ENCODE measurements at places on chromosomes 11 and 22.
A peak's percentile ranks its signal among the peaks of the same experiment; 100 is the strongest.

- DNase-seq: no peak
Observed at GRCh38 chr11:44614281-44614775, 48.9 kb downstream of the CD82 start.

- no peak for DNase-seq
Observed at GRCh38 chr22:34804604-34805003, 261.4 kb upstream of the ISX start.

- DNase-seq: no peak
Observed at GRCh38 chr11:127559978-127560377, 559.4 kb upstream of the KIRREL3 start.

DNA sequence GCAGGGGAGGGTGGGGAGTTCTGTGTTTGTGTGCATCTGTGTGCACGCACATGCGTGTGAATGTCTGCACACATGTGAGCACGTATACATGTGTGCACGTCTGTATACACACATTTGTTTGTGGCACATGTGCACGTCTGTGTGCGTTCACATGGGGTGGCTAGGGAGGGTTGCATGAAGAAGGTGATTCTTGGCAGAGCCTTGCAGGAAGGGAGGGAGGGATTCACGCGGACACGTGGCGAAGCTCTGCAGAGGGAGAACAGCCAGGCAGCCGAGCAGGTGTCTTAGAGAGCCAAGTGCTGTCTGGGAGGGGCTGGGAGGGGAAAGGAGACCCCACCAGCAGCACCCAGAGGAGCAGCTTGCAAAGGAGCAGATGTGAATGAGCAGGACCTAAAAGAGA lies 372.1 kb downstream of the BRD1 start:
- DNase-seq: no peak

GRCh38 chr11:20064961-20065405 lies 95.3 kb downstream of the DBX1 start:
- DNase-seq: no peak

GRCh38 chr11:117316197-117316961 lies at the start of gene BACE1:
BACE1 (minus strand) TSS chr11:117316256; CDS start chr11:117315795, 461 bp downstream.
- peak; percentile 64 for DNase-seq

DNA sequence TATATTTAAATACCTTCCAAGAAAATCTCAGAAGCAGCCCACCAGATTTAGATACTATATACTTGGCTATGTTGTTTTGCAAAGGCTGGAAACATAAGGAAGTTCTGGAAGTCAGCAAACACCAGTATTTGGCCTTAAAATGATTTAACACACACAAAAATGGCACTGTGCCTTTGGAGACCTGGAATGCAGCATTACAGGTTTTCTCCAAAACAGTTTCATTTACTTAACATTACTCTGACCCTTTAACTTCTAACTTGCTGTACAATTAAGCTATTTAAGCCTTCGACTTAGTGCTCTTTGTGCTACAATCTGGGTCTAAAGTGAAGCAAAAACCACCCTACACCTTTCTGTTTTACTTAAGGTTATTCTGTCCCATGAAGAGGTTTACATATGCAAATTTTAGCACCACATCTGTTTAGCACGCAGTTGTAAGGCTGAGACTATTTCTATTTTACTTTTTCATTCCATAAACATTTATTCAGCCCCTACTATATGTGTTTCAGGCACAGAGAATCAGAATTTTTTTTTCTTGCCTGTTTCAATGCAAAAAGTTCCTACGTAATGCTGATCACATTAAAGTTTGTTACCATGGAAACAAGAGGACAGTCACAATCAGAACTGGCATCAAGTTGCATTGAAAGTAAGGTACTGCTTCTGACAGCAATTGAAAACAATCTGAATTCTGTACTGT lies 70.3 kb downstream of the MAML2 start:
- DNase-seq: no peak

DNA sequence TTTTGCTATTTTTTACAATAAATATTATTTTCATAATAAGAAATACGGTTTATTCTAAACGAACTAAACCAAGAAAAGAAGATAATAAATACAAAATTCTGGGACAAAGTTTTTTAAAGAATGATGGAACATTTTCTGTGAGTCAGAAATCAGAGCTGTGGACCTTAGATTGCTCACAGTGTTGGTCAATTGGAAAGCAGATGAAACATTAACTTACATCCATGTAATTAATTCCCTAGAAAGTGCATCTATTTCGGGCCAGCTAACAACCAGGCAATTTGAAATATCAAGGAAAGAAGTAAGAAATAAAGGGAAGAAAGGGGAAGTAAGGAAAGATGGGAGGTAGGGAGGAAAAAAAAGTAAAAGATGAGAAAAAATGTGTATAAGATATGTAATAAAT lies 1569.8 kb upstream of the TENM4 start:
- DNase-seq: no peak

- no peak for DNase-seq
Observed at GRCh38 chr11:43708776-43709175, 28.2 kb downstream of the HSD17B12 start.

DNA sequence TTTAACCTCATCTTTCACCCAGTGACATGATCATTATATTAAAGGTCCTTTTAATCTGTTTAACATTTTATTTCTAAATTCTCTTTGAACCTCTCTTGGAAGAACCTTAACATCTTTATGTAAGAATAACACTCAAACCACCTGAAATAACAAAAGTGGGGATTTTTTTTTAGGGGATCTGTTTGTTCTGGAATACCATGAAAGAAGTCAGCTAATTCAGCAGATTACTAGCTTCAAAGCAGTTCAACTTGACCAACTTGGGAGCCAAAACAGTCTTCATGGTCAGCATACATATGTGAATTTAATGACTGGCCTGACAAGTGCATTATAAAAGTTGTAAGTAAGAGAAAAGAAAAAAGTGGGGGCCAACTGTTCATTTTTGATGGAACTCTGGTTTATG lies 52.3 kb downstream of the CCDC34 start:
- DNase-seq: no peak

DNA sequence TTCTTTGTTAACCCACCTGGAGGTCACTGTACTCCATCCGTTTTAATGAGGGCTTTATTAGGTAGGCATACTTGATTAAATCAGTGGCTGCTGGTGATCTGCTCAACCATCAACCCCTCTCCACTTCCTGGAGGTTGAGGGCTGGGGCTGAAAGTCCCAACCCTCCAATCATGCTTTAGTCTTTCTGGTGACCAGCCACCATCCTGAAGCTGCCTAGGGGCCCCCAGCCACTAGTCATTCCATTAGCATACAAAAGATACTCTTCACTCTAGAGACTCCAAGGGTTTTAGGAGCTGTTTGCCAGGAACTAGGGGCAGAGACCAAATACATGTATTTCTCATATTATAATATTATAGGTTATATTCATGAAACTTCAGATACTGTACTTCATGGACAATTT lies 13.5 kb downstream of the DNAJC24 start:
- no peak for DNase-seq

DNA sequence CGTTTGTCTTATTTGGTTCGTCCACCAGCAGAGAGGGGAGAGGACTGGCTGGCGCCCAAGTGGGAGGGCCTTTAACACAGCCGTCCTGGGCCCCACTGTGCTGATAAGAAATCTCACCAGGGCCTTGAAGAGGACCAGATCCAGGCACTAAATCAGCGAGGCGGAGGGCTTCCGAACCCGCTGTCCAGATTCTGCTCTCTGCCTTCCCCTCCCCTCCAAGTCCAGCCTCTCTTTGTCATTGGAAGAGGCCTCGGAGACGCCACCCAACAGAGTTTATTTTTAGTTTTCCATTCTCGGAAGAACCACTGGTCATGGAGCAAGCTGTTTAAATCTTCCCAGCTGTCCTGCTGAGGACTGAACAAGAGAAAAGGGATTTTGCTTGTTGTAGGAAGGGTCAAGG lies 9.3 kb upstream of the FXYD6 start:
- DNase-seq: no peak

GRCh38 chr11:25612806-25613205 lies 719.1 kb upstream of the ANO3 start:
- no peak for DNase-seq

DNA sequence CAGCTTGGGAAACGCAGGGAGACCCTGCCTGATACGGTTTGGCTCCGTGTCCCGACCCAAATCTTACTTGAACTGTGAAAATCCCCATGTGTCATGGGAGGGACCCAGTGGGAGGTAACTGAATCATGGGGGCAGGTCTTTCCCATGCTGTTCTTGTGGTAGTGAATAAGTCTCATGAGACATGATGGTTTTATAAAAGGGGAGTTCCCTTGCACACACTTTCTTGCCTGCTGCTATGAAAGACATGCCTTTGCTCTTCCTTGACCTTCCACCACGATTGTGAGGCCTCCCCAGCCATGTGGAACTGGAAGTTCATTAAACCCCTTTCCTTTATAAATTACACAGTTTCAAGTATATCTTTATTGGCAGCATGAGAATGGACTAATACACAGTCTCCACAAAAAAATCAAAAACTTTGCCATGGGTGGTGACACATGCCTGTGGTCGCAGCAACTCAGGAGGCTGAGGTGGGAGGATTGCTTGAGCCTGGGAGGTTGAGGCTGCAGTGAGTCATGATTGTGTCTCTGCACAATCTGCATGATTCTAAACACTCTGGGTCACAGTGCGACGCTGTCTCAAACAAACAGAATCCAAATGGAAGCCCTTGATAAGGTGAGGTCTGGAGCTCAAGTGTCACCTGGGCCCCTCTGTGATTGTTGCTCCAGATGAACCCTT lies 34.9 kb downstream of the SYN3 start:
- no peak for DNase-seq

DNA sequence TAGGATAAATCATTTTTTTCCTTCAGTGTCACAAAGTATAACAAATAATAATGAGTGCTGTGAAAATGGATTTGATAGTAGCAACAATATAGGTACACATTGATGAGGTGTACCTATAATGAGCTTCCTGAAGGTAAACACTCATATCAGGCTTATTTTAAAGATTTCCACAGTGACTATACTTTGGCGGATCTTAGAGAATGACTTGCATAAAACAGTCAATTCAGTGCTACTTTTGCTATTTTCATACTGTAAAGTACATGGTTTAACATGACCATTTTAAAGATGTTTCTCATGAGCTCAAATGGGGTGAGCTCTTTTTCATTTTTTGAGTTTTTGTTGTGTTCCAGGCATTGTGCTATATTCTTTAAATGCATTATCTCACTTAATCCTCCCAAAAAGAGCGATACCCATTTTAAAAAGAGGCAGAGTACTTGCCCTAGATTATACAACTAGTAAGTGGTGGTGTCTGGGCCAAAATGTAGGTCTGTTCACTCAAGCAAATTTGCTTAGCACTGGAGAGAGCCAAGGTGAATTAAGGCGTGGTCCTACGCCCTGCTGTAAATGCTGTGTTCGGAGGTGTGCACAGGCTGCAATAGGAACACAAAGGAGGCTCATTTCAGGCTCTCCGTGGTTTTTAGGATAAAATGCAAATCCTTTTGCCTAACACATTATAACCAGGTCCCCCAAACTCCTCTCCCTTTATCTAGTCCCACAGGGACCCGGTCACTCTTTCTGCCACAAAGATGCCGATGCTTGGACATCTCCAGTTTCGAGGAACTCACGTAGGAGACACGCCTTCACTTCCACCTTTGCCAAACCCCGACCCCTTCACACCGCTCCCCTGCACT lies 617 bp upstream of the ALKBH3 start:
- DNase-seq: no peak

- no peak for DNase-seq
Observed at GRCh38 chr22:32814285-32814860, 12.9 kb downstream of the TIMP3 start.

DNA sequence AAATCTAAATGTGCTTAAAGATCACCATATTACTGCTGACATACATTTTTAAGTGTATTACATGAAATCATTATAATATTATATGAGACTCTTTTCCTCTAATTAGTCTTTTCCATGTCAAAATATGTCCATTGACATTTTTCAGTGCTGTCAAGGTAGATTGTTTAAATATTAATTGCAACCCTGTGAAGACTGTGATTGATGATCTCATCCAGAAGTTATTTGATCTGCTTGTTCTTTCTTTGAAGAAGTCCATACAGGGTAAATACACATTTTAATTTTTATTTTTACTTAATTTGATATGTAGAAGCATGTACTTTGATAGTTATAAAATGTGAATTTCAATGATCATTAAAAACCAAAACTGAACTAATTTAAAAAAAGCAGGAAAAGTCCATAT lies 38.4 kb downstream of the DYNC2H1 start:
- no peak for DNase-seq

DNA sequence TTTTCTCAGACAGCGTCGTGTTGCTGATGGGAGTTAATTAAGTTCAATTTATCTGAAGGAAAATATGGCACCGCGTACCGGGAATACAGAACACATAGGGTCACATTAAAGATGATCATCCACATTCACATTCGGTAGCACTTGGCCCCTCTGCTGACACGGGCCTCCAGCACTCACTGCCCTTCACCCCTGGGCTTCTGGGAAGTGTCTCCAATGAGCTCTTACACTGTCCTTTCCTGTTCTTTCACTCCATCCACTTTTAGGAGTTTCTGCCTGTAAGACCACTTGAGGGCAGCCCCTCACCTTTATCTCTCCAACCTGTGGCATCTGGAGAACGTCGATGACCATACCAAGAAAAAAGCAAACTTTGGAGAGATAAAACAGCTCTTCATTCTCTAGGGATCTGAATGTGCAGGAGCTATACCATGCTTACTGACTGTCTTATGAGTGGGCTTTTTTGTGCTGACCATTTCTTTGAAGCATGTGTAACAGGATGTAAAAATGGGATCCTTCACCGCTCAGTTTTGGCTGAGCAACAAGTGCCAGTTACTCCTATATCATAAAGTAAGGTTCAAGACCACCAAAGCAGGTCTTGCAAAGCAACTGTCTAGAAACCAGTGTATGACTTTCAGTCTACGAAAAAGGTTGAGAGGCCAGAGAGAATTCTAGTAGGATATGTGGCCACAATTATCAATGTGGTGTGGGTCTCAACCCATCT lies 1.1 kb upstream of the SERGEF start:
- no peak for DNase-seq

DNA sequence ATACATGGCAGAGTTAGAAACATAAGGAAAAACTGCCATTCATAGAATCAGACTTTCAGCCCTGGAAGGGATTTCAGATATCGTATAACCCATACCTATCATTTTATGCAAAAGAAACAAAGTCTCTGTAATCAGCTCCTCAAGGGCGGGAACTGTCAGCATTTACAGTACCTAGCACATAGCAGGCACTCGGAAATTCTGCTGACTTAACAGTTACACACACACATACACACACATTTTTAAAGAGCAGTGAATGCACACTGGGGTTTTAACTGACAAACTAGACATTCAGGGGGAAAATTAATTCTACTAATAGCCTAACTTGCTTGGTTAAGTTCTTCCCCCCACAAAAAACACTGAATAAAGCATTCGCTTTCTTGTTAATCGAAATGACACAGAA lies 8.7 kb downstream of the GNG3 start:
- no peak for DNase-seq

DNA sequence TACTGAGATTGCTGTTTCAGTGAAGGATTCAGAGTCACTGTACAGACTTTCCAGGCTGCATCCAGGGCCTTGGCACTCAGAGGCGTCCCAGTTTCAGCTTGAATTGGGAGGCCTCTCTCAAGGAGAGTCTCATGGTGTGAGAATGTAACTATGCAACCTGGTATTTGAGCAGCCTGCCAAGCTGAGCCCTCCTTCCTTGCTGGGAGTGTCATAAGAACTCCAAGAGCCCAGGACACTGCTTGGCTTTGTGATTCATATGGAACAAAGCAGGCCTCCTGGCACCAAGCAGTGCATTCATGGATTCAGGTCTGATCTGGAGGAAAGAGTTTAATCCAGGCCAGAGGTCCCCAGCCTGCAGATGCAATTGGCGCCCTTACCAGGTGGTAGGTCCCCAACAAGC lies 171.7 kb downstream of the DBX1 start:
- no peak for DNase-seq

- DNase-seq: no peak
Observed at GRCh38 chr11:80629466-80629865, 1188.6 kb upstream of the TENM4 start.

Data from NCI-H510A (cell line).